ENCODE measurements at places on chromosomes 7 and 10.

DNA sequence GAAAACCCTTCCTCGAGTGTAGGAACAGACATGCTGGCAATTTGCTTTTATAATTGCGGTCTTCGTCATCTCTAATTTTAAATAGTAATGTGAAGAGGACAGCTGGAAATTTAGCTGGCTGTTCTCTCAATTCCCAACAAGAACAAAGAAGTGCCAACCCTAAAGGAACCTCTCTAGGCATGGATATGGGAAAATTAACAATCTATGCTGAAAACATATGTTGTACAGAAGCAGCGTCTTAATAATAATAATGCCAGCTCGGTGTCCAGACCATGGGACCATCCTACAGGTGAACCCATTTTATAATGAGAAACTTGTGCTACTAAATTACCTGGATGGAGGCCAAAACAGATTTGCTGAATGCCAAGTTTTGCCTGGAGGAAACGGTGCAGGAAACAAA is 641.4 kb upstream of the MGMT start:
- no peak for DNase-seq

DNA sequence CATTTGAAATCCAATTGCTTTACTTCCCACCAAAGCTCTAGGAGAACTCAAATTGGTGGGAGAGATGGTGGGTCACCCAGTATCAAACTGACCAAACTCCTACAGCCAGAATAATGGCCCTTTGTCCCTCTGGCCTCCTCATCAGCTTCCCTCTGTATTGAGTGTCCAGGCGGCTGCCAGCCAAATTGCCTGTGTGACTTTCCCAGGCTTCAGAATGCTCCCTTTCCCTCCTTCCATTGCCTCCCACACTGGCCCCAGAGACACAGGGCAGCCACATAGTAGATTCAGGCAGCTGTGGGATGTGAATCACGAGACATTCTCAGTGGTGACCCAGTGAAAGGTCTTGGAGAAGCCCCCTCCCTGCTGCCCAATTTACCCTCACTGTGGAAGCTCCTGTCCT is 12.7 kb upstream of the VDAC2 start:
- DNase-seq, result no peak

- DNase-seq, result no peak
These were observed 8.6 kb upstream of the IRF5 start for GRCh38 chr7:128928882-128929788.

DNA sequence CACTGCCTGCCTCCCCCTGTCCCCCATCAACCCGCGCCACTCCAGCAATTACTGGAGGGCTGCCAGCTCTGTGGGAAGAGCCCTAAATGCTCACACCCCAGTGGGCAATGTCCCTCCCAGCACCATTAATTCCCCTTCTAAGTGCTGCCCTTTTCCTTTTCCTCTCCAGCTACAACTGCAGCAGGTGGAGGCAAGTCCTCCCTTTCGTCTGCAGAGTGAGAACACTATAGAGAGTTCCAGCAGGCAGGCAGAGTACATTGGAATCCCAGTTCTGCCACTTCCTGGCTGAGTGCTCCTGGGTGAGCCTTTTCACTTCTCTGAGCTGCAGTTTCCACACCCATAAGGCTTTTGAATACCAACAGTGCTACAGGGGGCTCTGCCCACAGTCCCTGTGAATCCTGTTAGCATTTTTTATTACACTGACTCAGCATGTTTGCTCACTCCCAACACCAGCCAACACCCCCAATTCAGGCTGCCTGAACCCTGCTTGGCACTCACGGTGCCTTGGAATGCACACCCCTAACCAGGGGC is 447.0 kb downstream of the GRID1 start:
- DNase-seq, result no peak

- DNase-seq, result no peak
These were observed 251.1 kb upstream of the NFE2L3 start for GRCh38 chr7:25900877-25901276.

DNA sequence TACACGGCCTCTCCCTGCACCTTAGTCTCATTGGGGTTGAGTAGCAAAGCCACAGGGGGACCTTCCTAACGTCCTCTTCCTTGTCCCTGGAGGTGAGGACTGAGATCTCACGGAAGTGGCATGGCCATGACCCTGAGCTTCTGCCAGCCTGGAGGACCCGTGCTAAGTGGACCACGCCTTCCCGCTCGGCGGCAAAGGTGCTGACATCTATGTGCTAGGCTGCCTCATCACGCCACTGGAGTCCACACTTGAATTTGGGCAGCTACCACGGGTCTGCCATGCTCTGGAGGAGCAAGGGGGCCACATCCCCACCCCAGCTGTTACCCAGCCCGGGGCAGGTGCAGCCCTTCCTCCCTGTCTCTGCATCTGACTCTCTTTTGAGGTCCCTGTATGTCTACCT is 15.3 kb downstream of the GHRHR start:
- no peak for DNase-seq

DNA sequence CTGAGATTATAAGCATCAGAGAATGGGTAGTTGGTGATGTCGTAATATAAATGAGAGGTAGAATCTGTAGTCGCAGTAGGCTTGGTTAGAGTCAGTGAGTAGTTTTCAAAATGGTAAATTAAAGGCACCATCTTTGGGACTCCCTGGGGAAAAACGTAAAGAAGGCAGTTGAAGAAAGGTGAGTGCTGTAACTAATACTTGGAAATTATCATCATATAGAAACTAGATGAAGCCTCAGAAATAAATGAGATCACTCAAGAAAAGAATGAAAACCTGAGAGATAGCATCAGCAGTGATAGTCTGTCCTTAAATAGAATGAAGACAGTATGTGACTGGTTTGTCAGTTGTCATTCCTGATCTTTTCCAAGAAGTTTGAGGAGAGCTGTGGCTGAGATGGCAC is 23.8 kb downstream of the PALS2 start:
- no peak for DNase-seq

DNA sequence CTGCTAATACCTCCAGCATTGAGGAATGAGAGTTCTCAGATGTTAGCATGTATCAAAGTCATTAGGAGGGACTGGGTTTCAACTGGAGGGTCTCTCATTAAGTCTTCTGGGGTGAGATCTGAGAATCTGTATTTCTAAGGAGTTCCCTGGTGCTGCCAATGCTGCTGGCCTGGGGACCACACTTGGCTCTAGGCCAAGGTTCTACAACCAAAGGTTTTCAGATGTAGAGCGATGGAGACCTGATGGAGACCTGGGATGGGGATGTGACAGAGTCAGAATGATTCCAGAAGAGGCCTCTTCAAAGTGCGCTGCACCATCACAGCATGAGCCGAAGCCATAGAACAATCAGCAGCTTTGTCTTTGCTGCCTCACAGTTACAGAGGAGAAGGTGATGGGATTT is 27.2 kb downstream of the ST8SIA6 start:
- DNase-seq, result no peak

GRCh38 chr10:3426190-3426845 is 253.7 kb upstream of the PITRM1 start:
- DNase-seq, result no peak

- peak; percentile 34 for DNase-seq
These were observed 47.4 kb upstream of the PRKAR1B start for GRCh38 chr7:774161-775109.

GRCh38 chr7:140391634-140392033 is 6.7 kb downstream of the SLC37A3 start:
- DNase-seq, result no peak

DNA sequence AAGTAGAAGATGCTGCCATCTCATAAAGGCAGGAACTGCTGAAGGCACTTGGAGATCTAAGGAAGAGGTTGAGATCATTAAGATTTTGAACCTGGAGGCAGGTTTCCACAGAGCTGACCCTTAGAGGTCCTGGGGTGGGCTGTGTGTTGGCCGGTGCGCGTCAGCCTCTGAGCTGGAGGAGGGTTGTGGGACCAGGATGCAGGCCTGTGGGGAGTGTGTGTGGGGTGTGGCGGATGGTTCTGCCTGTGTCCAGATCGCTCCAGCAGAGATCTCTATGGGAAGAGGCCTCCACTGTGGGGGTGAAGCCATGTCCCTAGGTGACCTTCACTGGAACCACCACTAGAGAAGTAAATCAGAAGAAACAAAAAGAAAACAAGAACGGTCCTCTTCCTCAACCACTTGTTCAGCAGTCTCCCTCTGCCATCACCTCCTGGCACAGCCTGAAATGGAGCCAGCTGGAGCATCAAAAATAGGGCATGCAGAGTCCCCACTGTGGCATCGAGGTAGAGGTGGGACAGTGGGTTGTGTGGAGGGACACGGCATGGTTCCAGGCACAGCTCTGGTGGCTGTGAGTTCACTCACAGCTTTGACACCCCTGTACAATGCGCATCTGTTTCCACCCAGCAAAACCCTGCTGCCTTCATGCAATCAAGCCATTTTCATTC is 453.8 kb downstream of the TCERG1L start:
- no peak for DNase-seq

DNA sequence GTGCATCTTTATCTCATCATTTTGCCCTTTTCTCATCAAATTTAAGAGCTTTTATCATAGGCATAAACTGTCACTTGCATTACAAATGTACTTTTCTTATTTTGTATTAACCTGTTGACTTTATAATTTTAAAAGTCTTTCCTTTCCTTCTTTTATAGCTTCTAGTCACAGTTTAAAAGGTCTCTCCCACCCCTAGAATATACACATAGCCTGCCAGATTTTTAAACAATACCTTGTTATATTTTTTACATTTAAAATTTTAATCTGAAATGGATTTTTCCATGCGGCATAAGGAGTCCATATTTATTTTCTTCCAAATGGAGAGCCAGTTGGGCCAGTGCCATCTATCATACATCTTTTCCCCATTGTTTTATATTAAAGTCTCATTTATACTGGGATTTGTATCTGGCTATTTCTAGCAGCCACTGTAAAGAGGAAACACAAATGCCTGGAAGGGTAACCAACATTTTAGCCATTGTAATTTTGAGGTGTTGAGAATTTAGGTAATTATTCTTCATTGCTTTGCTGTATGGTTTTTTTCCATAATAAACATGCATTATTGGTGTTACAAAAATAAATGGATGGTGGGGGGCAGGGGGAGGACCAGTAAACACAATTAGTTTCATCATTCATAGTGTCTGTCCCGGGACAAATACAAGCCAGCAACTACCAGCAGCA is 92.8 kb downstream of the CCDC71L start:
- no peak for DNase-seq

DNA sequence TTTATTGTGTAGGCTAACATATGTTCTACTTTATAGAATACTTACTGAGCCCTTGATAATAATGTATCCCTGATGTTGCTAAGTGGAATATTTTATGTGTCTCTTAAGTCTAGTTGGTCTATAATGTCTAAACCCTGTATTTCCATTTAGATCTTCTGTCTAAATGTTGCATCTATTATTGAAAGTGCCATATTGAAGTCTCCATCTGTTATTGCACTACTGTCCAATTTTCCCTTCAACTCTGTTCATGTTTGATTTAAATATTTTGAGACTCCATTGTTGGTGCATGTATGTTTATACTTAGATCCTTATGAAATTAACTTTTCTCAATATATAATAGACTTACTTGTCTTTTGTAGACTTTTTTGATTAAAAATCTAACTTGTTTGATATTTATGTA is 924.5 kb upstream of the KCND2 start:
- DNase-seq, result no peak

DNA sequence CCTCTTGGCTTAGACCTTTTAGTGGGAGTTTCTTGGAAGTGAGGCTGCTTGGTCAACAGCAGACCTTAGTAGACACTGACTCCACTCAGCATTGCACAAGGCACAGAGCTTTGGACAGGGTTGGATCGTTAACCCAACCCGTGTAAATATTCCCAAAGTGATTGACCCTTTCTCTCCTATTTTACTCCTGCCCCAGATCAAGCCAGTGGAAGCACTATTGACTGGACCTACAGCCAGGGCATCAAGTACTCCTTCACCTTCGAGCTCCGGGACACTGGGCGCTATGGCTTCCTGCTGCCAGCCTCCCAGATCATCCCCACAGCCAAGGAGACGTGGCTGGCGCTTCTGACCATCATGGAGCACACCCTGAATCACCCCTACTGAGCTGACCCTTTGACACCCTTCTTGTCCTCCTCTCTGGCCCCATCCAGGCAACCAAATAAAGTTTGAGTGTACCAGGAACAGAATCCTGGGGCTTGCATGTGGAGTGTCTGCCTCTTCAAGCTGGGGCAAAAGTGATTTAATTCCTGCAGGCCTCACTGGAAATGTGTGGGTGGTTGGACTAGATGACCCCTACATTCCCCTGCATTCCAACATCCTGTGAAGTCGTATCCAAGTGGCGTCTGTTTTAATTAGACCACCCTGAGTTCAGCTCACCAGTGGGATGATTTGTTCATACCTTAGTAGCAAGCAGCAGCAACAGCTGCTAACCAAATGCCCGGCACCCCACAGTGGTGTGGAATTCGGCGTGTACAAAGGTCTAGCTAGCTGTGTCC is 7.5 kb downstream of the CPA1 start:
- DNase-seq, result no peak

DNA sequence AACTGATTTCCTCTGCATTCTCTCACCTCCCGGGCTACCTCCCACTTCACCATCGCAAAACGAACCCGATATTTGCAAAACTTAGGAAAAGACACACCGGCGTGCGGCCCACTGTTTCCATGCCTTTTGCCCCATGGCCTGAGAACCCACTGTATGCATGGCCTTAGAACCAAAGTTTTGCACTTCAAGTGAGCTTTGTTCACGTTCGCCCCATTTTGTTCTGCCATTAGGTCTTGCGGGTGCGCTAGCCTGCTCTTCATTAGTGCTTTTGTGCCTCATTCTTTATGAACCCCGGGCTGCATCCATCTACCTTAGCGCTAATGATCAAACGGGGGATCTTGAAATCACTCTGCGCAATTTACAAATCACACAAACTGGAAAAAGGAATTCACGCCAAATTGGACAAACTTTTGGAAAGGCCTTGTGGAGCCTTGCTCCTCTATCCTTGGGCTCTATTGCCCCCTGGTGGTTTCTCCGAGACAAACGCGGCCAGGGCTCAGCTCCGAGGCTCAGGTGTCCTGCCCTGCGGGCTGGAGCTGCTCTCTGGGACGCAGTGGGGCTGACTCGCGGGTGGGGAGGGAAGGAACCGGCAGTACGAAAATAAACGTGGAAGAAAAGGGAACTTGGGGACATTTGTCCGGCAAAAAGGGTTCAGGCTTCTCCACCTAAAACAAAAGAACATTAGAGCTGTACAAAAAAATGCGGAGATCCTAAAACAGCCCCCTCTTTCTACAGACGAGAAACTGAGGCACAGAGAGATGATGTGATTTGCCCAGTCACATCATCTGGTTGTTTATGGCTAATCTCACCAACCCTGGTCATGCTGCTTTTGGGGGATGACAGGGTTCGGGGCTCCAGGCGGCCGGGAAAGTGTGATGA is 300.4 kb upstream of the NFE2L3 start:
- peak; percentile 56 for DNase-seq

DNA sequence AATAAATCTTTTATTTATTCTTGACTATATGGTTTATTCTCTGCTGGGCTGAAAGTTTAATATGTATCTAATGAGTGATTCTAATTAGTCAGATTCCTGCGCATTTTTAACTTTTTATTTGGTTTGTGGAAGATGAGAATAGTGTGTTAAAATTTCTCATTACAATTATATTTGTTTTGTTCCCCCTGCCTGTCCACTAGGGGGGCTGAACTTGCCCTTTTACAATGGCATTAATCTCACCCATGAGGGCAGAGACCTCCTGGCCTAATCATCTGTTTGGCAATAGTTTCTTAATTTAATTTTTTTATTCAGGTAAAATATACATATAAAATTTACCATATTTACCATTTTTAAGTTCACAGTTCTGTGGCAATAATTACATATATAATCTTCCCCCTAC is 278.5 kb upstream of the NPY start:
- DNase-seq, result no peak
